ENCODE measurements at places on chromosomes 4 and X.

DNA sequence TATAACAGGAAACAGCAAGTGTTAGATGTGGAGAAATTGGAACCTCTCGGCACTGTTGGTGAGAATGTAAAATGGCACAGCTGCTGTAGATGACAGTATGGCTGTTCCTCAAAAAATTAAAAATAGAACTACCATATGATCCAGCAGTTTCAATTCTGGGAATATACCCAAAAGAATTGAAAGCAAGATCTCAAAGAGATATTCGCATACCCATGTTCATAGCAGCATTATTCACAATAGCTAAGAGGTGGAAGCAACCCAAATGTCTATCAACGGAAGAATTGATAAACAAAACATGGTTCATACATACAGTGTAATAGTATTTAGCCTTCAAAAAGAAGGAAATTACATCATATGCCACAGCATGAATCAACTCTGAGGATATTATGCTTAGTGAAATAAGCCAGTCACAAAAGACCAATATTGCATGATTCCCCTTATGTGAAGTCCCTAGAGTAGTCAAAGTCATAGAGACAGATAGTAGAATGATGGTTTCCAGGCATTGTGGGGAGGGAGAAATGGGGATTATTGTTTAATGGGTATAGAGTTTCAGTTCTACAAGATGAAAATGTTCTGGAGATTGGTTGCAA, 467.7 kb downstream of the IDS start:
- DNase-seq: no peak

DNA sequence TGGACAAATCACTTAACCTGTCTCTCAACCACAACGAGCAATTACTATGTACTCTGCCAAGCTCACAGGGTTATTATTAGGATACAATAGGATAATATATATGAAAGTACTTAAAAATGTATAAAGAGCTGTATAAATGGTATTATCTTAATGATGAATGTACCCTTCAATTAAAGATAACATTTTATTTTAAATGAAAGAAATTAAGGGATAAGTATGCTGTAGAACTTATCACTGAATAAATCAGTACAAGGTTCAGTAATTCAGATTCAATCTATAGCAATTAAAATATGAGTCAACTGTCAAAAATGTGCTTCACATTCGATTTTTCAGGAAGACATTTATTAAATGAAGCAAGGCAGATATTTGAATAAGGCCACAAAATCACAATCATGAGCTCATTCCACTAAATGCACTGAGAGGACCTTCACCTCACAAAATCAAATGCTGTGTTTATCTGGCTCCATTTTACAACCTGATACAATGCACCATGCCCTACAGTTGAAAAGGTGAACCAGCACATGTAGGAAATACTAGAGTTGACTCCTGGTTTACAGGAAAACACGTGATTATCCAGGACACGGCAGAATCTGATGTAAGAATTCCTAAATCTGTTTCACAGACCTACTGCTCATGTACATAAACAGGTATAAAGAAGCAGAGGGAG, 4.4 kb downstream of the LRCH2 start:
- DNase-seq: no peak

- DNase-seq: no peak
Observed at GRCh38 chr4:138334346-138335016, 92.3 kb upstream of the SLC7A11 start.

DNA sequence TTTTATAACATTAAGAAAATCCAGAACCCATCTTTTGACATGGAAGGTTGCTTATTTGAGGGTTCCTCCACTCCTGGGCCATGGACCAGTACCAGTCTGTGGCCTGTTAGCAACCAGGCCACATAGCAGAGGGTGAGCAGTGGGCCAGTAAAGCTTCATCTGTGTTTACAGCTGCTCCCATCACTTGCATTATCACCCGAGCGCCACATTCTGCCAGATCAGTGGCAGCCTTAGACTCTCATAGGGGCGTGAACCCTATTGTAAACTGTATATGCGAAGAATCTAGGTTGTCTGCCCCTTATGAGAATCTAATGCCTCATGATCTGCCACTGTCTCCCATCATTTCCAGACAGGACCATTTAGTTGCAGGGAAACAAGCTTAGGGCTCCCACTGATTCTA, 58.6 kb downstream of the NDST4 start:
- no peak for DNase-seq

GRCh38 chr4:110270492-110271197, 72.2 kb upstream of the ELOVL6 start:
- DNase-seq: no peak

GRCh38 chr4:3525532-3526430, 6.4 kb downstream of the LRPAP1 start:
- DNase-seq: no peak

DNA sequence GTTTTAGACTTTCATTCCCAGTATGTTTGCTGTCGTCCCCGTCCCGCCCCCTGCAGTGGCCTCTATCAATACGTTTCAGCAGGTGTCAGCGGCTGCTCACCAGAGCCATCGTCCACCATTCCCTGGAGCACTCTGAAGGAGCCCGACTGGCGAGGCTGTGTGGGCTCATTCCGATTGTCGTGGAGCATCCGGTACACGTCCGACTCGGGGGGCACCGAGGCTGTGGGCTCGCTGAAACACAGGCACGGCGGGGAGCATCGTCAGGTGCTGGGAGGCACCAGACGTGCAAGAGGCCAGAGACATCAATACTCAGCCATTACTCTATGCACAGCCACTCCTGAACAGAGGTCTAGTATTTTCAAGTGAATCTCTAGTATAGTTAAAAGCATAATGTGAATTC, 28.9 kb downstream of the PDLIM3 start:
- DNase-seq: no peak

- DNase-seq: no peak
Observed at GRCh38 chr4:139749338-139749737, 83.7 kb downstream of the MGST2 start.

DNA sequence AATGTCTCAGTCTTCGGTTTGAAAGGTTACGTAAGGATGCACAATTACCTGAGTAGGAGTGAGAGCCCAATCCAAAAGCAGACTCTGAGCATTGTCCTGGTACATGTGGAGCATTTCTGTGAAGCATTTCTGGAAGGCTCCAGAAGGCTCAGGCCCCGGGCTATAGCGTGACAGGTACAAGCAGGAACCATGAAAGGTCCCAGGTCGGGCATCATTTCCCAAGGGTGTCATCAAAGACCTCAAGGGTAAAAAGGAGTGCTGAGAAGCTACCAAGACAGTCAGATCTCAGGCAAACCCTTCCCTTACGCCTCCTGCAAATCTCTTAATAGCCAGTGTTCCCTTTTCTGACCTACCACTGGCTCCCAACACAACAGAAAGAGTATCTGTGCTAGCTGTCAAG, 30.8 kb downstream of the GPC4 start:
- no peak for DNase-seq
